ENCODE measurements at places on chromosomes 2 and 18. TPM values are rescaled to one million over a fixed set of nuclear protein-coding genes. Genes with fewer than 3 reads are reported as not detected.

DNA sequence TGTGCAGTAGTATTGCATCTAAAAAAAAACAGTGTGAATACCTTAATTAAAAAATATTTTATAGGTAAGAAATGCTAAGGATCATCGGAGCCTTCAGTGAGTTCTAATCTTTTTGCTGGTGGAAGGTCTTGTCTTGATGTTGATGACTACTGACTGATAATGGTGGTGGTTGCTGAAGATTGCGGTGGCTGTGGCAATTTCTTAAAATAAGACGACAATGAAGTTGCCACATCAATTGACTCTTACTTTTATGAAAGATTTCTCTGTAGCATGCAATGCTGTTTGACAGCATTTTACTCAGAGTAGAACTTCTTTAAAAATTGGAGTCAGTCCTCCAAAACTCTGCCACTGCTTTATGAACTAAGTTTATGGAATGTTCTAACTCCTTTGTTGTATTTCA, 36.2 kb downstream of the GLS start:
- DNase-seq: no peak

The CCDC68 gene
- 12.6 TPM for total RNA-seq

- DNase-seq: no peak
These were observed 62.0 kb downstream of the ANKRD44 start for GRCh38 chr2:197248623-197249022.

The PRLH gene
- not detected for total RNA-seq

DNA sequence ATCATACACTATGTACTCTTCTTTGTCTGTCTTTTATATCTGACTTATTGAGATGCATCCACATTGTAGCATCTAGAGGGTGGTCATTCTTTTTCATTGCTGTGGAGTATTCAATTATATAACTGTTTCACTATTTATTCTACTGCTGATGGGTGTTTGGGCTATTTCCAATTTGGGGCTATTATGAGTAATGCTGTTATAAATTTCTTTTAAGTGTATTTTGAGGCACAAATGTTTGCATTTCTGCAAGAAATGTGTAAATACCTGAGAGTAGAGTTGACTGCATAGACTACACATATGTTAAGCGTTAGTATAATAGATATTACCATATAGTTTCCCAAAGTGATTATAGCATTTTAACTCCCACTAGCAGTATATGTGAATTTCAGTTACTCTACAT, 26.9 kb upstream of the PPP1R1C start:
- no peak for DNase-seq

DNA sequence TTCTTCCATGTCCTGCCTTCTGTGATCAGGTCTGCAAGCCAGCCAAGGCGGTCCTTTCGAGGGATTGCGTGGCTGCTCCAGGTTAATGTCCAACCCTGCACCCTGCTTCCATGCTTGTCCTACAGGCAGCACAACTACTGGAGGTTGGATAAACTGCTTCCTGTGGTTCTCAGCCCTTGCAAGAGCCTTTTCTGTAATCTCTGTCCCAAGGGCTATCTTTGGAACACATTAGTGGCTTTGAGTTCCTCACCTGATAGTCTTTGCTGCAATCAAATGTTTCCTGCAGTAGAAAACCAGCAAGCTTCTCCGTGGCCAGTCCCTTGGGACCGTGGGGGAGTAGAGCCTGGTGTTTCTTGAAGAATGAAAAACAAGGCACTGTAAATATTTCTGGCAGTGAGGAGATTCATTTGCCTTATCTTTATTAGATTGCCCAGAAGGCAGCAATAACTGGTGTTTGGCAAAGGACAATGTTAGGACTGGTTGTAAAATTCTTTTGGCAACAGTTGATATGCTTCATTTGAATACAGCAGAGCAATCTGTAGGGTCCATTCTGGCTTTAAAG, 214.4 kb downstream of the FHOD3 start:
- no peak for DNase-seq

The DOCK10 gene
- 87.9 TPM for total RNA-seq

DNA sequence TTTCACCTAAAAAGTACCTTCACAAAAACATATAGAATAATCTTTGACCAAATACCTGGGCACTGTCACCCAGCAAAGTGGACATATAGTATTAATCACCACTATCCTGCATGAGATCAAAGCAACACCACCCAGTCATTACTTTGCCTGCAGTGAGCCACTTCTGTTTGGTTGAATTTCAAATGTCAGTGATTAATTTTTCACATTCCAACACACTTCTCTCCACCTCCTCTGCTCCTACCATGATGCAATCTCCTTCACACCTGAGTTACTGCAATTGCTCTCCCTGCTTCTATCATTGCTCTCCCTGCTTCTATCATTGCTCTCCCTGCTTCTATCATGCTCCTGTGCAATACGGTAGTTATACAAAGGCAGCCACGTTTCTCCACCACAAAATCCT, 106.1 kb upstream of the NETO1 start:
- DNase-seq: no peak

DNA sequence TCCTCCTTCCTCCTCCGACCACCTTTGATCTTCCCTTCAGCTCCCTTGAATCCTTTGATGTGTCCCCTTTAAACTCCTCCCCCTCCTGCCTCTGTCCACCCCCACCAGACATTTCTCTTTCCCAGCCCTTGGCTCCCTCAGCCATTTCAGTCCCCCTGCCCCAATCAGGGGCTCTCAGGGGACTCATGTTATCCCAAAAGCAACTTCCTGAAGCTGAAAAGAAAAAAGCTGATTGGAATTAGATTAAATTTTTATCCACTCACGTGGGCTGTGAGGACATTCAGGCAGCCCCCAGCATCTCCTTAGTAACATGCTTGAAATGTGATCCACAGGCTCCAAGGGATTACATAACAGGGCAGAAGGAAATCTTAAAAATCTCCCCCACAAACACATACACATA, 81.3 kb downstream of the NEURL3 start:
- DNase-seq: no peak

DNA sequence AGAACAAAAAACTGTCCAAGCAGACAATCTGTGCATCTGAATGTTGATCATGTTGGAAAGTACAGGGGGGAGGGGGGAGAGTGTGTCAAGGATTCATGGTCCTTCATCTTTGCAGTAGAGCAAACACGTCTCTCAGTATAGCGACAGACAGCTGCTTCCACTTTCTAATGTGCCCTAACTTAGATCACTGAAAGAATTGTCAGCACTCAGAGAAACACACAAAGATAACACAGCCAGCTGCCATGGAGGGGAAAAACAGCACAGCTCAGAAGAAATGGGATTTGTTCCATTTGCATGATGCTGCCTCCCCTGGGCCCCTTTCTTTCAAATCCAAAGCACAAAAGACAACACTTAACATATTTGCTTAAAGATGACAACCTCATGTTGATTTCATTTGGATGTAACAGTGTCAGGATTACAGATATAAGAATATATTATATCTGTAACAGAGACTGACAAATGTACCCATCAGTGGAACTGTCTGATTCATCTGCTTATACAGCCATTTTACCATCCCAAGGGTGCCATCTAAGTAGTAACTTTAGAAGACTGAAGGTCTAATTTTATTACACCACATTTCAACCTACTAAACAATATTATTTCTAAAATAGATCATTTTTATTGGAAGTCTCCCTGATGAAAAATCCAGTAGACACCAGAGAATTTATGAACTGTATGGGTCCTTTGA, 17.7 kb downstream of the FIGN start:
- DNase-seq: peak; percentile 88

GRCh38 chr18:65768120-65768778, 17.4 kb downstream of the CDH7 start:
- no peak for DNase-seq

The RUFY4 gene
- total RNA-seq: 0.06 TPM

The OSBPL6 gene
- 7.3 TPM for total RNA-seq

The LRATD1 gene
- 29.4 TPM for total RNA-seq

- no peak for DNase-seq
These were observed 46.9 kb downstream of the MBD5 start for GRCh38 chr2:148067801-148068200.

The AKAIN1 gene
- 0.77 TPM for total RNA-seq

- DNase-seq: no peak
These were observed 134.0 kb downstream of the MCFD2 start for GRCh38 chr2:46781468-46782189.

DNA sequence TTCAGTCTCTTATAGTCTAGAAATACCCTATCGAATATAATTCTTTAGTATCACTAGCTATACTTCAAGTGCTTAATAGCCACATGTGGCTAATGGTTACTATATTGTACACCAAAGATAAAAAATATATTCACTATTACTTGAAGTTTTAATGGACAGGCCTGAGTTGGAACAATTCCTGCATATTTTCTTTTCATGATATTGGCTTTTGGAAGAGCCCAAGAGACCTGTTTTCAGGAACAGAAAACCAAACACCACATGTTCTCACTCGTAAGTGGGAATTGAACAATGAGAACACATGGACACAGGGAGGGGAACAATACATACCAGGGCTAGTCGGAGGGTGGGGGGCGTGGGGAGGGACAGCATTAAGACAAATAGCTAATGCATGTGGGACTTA, 334.4 kb upstream of the TRIB2 start:
- no peak for DNase-seq

DNA sequence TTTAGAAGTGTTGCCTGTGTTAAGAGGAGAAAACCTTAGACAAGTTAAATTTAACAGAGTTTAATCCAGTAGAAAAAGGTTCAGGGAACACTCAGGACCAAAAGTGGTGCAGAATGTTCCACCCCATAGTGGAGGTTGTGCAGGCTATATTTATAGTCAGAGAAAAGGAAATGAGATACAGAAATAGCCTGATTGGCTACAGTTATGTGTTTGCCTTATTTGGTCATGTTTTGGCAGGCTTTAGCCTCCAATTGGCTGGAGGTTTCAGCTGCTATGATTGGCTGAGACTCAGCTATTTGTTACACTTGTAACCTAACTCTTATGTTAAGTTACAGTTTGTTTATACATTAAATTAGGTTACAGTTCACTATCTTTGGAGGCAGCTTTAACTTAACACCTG, 4.2 kb downstream of the STAMBP start:
- DNase-seq: no peak

DNA sequence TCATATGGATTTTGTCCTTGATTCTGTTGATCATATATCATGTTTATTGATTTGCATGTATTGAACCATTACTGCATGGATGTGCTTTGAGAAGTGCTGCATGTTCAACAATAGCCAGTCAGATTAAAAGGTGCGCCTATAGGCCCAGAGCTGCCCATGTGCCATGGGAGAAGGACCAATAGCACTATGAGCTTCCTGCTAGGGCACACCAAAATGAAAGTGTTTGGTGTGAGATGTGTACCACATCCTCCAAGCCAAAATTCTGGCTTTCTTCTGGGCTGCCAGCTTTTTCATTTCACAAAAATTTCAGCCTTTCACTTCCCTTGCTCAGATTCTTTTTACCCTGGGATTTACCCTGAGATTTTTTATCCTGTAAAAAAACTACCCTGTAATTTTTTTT, 34.8 kb upstream of the MMADHC start:
- no peak for DNase-seq

Measured in spinal cord (tissue), 10 donors.